ENCODE measurements at places on chromosomes 3 and 15. TPM values are rescaled to one million over a fixed set of nuclear protein-coding genes. Genes with fewer than 3 reads are reported as not detected.

- no peak overlapping the region for H3K4me3 ChIP-seq
- no peaks in the 10 kb centered on the region for H3K27me3 ChIP-seq
- no peaks in the 10 kb centered on the region for H3K36me3 ChIP-seq
- H3K4me1 ChIP-seq, result no peaks in the 10 kb centered on the region
Observed at GRCh38 chr3:174949523-174949922, 90.4 kb downstream of the NAALADL2 start.

NOX5 gene
- total RNA-seq, result not detected

SLC25A36 gene
- total RNA-seq, result 48.0 TPM

GRCh38 chr3:60013241-60013640 is 963.4 kb upstream of the CFAP20DC start:
- H3K4me1 ChIP-seq, result no peaks in the 10 kb centered on the region
- no peak overlapping the region for H3K27ac ChIP-seq
- H3K27me3 ChIP-seq, result no peaks in the 10 kb centered on the region
- no peak overlapping the region for H3K4me3 ChIP-seq
- no peaks in the 10 kb centered on the region for H3K36me3 ChIP-seq

FILIP1L gene
- 18.4 TPM for total RNA-seq

- DNase-seq, result no peak
- H3K4me3 ChIP-seq, result no peak overlapping the region
- no peak overlapping the region for H3K27ac ChIP-seq
- no peaks in the 10 kb centered on the region for H3K36me3 ChIP-seq
- H3K27me3 ChIP-seq, result no peaks in the 10 kb centered on the region
- H3K4me1 ChIP-seq, result no peaks in the 10 kb centered on the region
Observed at GRCh38 chr3:56711344-56711743, 28.3 kb upstream of the TASOR start.

DNA sequence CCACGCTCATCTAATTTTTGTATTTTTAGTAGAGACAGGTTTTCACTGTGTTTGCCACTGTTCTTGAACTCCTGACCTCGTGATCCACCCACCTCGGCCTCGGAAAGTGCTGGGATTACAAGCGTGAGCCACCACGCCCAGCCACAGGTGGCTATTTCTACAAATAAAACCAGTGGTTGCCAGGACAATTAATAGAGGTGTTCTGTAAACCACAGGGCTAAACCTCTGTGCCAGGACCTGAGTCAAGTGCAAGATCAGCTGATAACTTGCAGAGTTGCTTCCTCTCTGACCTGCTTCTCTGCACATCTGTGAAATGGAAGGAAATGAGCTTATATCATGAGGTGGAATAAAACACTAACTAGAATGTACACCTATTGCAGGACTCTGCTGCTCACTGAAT is 72.8 kb downstream of the CD200R1L start:
- no peaks in the 10 kb centered on the region for H3K36me3 ChIP-seq
- DNase-seq, result peak; percentile 15
- H3K4me3 ChIP-seq, result no peak overlapping the region
- H3K27ac ChIP-seq, result no peak overlapping the region
- H3K27me3 ChIP-seq, result no peaks in the 10 kb centered on the region

GRCh38 chr3:155554777-155555451 is 190.0 kb downstream of the PLCH1 start:
- H3K36me3 ChIP-seq, result no peaks in the 10 kb centered on the region
- no peaks in the 10 kb centered on the region for H3K27me3 ChIP-seq
- no peak overlapping the region for H3K27ac ChIP-seq
- H3K4me3 ChIP-seq, result no peak overlapping the region
- H3K4me1 ChIP-seq, result peaks cover 6% of the 10 kb centered on the region

- no peak overlapping the region for H3K4me3 ChIP-seq
- no peaks in the 10 kb centered on the region for H3K4me1 ChIP-seq
- DNase-seq, result no peak
- no peaks in the 10 kb centered on the region for H3K36me3 ChIP-seq
Observed at GRCh38 chr3:146770301-146770700, 165.2 kb upstream of the PLSCR5 start.

DNA sequence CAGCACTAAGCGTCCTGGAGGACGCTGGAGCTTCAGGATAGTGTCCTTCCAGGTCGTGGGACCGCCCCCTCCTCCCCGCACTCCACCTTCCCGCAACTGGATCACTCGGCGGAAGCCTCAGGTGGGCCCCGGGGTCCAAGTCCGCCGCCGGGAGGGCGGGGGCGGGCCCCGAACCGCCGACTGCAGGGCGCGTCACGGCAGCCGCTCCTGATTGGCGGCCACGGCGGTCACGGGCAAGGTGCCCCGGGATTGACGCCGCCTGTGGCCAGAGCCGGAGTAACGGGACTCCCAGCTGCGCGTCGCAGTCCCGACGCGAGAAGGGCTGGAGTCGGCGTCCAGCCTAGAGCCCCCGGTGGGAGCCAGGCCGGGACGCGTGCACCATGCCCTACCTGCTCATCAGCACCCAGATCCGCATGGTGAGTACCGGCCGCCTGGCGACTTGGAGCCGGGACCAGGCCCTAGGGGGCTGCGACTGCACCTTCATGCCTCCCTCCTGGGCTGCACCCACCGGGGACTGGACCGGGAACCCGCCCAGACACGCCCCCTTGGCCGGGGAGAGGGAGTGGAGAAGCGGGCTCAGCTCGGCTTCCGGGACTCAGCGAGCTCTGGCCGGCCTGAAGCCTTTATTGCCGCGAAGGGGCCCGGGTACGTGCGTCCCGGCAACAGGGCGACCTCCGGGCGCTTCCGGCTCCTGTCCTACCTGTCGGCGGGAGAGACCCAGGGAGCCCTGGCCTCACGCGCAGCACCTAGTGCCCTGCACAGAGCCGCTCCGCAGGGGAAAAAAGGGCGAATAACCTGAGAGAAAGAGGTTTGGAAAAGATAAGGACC is at the start of gene GCHFR:
Gene GCHFR (plus strand): TSS at position 268 of the 828 bp plus-strand sequence. CDS start 113 bp downstream, at position 381.
- peaks cover 11% of the 10 kb centered on the region for H3K4me1 ChIP-seq
- H3K27ac ChIP-seq, result peak within 1 kb of the TSS; percentile 85
- peak within 1 kb of the TSS; percentile 45 for H3K4me3 ChIP-seq
- H3K36me3 ChIP-seq, result no peaks in the 10 kb centered on the region
- H3K27me3 ChIP-seq, result no peaks in the 10 kb centered on the region
- DNase-seq, result peak; percentile 90

- H3K36me3 ChIP-seq, result no peaks in the 10 kb centered on the region
- H3K4me1 ChIP-seq, result no peaks in the 10 kb centered on the region
- no peak overlapping the region for H3K4me3 ChIP-seq
- peak; percentile 10 for DNase-seq
- H3K27me3 ChIP-seq, result no peaks in the 10 kb centered on the region
Observed at GRCh38 chr3:140023616-140024530, 88.9 kb downstream of the CLSTN2 start.

GRCh38 chr3:10363935-10364334 is 43.0 kb upstream of the SEC13 start:
- no peaks in the 10 kb centered on the region for H3K36me3 ChIP-seq
- no peak overlapping the region for H3K4me3 ChIP-seq
- H3K27ac ChIP-seq, result no peak overlapping the region
- DNase-seq, result no peak
- H3K27me3 ChIP-seq, result no peaks in the 10 kb centered on the region
- H3K4me1 ChIP-seq, result no peaks in the 10 kb centered on the region

EIF5A2 gene
- 37.4 TPM for total RNA-seq

INSYN1 gene
- 1.7 TPM for total RNA-seq

DNA sequence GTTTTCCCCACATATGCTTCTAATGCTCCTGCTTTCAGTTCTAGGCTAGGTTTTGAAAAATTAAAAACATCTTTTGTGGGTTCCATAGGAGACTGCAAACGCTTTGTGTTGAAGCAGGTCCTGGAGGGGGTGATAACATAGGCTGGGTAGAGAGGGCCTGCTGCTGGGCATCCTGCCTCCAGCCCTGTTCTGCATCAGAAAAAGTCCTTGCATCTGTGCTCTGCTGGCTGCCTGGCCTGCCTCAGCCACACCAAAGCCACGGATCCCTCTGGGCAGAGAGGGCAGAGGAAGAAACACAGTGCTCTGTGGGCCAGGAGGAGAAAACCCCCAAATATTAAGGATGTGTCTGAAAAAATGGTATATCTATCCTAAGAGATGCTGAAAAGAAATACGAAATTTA is 3.9 kb upstream of the ARPP21 start:
- DNase-seq, result no peak
- no peak overlapping the region for H3K4me3 ChIP-seq
- no peak overlapping the region for H3K27ac ChIP-seq
- H3K27me3 ChIP-seq, result peaks cover 24% of the 10 kb centered on the region
- H3K36me3 ChIP-seq, result no peaks in the 10 kb centered on the region

ZNF662 gene
- total RNA-seq, result 2.2 TPM

- H3K36me3 ChIP-seq, result no peaks in the 10 kb centered on the region
- H3K27me3 ChIP-seq, result peaks cover 17% of the 10 kb centered on the region
- H3K4me1 ChIP-seq, result no peaks in the 10 kb centered on the region
- no peak overlapping the region for H3K4me3 ChIP-seq
Observed at GRCh38 chr3:194365526-194365925, 4.0 kb downstream of the LRRC15 start.

A4GNT gene
- total RNA-seq, result not detected

DNA sequence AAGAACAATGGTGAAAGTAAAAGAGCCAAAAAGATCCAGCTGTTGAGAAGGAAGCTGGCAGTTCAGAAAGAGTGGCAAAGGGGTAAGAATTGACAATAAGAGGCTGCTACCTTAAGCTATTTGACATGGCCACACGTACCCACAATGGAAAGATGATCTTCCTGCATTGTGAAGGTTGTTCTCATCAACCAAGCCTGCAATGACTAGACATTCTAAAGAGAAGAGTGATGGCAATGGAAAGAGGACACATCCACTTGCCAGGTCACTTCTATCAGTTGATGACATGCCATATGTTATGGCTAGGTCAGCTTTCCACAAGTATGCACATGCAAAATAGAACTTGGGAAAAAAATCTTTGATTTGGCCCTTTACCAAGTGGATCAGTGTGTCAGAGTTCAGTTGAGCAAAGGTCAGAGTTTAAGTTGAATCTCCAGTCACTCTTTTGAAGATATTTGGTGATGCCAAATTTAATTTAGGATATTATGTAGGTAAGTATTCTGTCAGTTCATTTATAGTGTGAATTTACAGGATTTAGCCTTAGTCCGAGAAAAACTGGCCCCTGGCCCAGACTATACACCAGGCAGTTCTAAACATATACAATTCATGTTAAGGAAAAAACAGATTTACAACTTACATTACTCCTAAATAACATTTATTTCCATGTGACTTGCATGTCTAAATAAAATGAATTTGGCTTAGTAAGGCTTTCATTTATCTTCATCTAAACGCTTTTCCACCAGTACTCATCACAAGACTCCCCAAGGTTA is 104.9 kb upstream of the FLNB start:
- peak overlapping the region; percentile 7 for H3K27ac ChIP-seq
- H3K4me1 ChIP-seq, result peaks cover 7% of the 10 kb centered on the region
- no peaks in the 10 kb centered on the region for H3K36me3 ChIP-seq
- no peak for DNase-seq
- no peak overlapping the region for H3K4me3 ChIP-seq

DNA sequence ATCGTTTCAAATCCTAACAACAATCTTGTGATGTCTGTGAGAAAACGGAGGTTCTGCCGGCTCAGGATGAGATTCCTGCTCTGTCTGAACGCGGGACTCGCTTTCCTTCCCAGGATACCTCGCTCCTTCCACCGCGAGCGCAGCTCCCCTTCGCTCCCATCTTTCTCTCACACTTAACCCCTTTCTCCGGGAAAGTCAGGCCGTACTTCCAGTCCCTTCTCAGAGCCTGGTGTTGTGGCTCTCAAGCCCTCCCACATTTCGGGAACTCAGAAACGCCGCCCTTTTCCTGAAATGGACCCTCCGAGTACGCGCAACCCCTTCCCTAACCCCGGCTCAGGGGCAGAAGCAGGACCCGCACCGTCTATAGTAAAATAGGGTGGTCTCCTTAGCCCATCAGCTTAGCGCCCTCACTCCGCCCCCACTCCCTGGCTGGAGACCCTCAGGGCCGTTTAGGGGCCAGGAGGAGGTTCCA is 378 bp upstream of the FEM1B start:
- peak overlapping the region; percentile 98 for H3K27ac ChIP-seq
- H3K36me3 ChIP-seq, result no peaks in the 10 kb centered on the region
- H3K4me3 ChIP-seq, result peak overlapping the region; percentile 67

TM4SF18 gene
- total RNA-seq, result 1.4 TPM

DNA sequence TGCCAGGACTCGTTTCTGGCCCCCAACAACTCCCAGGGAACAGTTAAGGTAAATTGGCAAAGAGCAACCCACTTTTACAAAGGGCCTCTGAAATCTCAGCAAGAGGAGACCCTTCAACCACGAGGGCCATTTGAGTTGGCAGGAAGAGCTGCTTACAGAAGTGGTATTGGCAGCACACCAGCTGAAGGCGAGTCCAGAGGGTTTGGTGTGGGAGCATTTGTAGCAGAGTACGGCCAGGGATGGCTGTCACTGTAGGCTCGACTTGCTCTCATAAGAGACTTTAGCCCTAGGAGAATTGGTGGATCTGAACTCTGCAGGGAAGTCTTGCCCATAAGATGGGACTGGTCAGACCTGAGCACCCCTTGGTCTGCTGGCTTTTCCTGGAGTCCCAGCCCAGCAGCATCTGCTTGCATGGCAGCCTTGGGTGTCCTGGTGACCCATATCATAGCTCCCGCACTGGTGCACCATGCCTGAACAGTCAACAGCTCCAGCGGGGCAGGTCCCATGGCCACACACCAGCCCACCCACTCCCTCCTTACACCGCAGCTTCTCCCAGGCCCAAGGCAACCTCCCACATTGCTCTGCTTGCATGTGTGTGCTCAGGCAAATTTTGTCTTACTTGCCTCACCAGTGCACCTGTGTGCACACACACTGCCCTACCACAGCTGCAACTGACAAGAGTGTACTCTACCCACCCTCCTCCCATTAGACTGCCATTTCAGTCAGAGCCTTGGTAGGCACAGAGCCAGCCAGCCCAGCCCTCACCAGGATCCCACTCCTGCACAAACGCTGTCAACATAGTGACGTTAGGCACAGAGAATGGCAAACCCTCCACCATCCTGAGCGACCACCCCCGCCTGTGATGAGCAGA is 861.6 kb upstream of the DPPA4 start:
- H3K36me3 ChIP-seq, result no peaks in the 10 kb centered on the region
- H3K4me3 ChIP-seq, result no peak overlapping the region
- no peaks in the 10 kb centered on the region for H3K27me3 ChIP-seq

SRGAP3 gene
- total RNA-seq, result 33.8 TPM

NEIL1 gene
- 101 TPM for total RNA-seq

DNA sequence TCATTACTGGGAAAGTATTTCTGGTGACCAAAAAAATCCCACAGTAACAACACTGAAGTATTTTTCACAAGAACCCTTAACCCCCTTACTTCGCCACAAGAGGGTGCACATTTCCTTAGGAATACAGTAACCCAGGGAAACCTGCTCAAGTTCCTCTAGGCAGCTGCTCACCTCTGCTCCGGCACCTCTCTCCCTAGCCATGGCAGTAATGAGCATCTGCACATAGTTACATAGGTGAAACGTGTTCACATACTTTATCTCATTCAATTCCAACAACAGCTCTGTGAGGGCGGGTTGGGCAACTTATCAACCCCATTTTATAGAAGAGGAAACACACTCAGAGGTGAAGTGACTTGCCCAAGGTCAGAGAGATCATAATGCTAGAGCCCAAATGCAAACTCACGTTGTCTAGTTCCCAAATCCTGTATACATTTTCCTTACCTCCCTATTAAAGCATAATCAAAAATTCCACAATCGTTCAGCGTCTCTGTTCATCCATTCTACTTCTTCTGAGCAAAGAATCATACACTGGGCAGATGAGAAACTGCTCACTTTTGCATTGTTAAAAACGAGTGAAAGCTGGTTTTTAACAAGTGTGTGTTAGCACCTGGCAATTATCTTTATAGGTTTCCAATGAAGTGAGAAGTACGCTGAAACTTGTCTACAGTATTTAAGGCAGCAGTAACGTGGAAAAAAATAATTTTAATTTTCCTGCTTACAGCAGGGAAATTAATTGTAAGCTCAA is 90.7 kb downstream of the IGF2BP2 start:
- H3K36me3 ChIP-seq, result no peaks in the 10 kb centered on the region
- no peak overlapping the region for H3K4me3 ChIP-seq
- no peak overlapping the region for H3K27ac ChIP-seq

Data from transverse colon (tissue), 4 donors.